ENCODE measurements at places on chromosomes 5 and 9.

DNA sequence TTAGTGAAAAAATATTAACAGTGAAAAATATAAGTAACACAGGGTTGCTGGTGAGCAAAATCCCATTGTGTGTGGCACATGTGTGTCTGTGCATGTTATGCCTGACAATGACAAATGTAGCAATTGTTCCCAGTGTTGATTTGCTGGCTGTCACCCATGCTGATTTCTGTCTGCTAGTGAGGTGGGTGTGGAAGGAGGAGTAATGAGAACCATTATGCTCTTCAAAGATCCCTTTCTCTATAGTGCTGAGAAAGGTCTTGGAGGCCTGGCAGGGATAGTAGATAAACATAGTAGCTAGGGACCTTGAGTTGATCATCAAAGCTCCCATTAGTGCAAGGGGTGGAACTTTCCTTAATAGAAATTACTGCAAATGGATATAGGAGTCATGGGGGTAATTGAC, 152.5 kb upstream of the CLINT1 start:
- DNase-seq: no peak

- DNase-seq: no peak
Measured at GRCh38 chr9:16459421-16460148, 410.9 kb downstream of the BNC2 start.

GRCh38 chr9:134373269-134373668, 47.0 kb downstream of the RXRA start:
- DNase-seq: no peak

DNA sequence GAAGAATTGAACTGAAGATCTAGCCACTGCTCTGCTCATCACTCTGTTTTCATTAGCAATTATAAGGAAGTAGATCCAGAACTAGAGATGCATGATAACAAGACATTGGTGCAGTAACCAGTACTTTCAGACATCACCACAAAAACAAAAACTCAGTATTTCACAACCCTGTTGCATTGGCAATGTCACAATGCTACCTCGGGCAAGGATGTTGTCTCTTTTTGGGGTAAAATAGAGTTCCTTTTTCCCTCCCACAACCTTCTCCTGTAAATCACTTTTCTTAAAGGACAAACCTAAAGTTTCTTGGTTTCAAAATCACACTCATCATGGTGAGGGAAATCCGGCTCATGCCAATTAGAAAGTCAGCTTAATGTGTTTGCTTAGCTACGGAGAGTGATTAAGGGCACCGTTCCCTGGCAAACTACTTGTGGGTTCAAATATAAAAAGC, 420.1 kb upstream of the MEF2C start:
- no peak for DNase-seq

DNA sequence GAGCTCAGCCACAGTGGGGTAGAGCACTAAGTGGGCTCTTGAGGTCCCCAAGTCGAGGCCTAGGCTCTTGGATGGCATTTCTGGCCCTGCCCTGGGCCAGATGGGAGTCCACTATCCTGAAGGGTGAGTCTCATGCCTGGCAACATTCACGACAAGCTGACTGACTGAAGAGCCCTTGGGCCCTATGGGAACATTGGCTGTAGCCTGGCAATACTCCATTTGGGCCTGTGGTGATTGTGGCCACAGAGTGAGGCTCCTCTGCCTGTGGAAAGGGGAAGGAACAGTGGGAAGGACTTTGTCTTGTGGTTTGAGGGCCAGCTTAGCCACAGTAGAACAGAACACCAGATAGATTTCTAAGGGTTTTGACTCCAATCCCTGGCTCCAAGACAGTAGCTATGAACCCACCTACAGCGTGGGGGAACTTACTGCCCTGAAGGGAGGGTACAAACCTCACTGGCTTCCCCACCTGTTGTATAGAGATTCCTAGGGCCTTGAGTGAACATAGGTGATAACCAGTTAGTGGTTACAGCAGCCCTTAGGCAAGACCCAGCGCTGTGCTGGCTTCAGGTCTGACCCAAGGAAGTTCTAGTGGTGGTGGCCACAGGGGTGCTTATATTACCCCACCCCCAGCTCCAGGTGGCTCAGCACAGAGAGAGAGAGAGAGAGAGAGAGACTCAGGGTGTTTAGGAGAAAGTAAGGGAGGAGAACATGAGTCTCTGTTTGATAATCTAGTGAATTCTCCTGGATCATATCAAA, 72.4 kb downstream of the KIAA0825 start:
- DNase-seq: no peak

- DNase-seq: no peak
Measured at GRCh38 chr5:174777583-174777982, 53.2 kb downstream of the MSX2 start.

GRCh38 chr9:131732061-131732526, 7.8 kb downstream of the RAPGEF1 start:
- no peak for DNase-seq

GRCh38 chr5:78102500-78102899, 192.0 kb downstream of the AP3B1 start:
- DNase-seq: no peak

- no peak for DNase-seq
Measured at GRCh38 chr9:71128796-71129195, 7.4 kb upstream of the TRPM3 start.

DNA sequence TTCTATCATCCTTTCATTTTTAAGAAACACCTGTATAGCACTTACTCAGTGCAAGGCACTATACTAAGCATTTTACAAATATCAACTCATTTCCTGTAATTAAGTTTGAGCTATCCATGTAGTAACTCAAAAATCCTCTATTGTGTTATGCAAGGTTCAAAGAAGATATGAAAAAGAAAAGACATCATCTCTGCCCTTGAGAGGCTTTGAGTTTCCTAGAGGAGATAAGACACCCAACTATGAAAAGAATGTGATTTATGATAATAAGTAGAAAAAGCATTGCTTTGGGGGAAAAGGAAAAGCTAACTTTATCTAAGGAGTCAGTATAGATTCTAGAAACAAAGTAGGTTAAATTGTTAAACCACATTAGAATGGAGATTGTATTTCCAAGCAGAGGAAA, 14.2 kb upstream of the ZNF608 start:
- DNase-seq: no peak

DNA sequence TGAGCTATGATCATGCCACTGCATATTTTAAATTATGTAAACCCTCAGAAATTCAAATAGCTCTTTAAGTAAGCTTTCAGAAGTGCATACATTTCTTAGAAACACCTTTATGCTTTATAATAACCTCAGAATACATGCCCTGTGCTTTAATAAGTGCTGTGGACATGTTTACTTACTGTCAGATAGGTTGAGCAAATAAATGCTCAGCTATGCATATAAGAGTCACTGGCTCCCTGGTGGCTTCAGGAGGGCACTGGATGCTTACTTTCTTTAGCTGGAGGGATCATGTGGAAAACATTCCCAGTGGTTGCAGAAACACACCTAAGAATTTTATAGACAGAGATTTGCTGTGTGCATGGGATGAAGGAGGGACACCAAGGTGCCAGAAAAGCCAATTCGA, 74.4 kb downstream of the PDE6A start:
- no peak for DNase-seq

DNA sequence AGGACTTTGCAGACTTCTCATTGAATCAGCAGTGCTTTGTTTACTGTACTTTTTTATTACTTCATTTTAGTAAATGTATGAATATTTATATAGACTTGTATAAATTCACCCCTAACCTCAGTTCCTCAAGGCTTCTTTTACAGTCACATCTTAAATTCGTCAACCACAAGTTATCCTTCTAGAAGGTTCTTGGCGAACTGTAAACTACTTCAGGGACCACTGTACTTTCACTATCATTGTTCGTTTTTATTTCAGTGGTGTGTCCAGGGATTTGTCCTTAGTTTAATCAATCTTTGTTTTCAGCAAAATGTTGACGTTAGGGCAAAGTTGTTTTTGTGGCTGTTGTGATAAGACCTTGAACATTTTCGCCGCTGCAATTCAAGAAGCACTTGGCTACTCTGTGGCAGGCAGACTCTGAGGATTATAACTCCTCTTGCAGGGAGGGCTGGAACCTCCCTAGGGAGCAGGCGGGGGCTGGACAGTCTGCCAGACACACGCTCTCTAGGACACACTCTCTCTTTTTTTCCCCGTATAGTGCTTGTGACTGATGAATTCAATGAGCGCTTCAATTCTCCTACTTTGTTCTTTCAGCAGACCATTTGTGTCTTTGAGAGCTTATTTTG, 252.8 kb downstream of the FBXL7 start:
- peak; percentile 36 for DNase-seq

- DNase-seq: no peak
Measured at GRCh38 chr5:438481-438981, 4.4 kb upstream of the EXOC3 start.

DNA sequence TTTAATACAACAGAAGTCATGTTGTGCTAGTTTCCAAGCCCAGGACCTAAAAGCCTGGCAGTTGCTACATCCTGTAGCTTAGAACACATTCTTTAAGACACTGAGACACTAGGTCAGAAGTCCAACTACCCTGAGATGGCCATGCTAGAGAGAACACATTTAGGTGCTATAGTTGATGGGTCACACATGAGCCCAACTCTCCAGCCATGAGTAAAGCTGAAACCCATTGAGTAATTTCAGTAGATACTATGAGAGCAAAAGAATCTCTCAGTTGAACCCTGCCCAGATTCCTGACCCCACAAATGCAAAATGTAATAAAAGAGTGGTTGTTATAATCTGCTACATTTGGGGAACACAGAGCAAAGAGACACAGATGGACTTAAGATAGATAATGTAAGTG, 164.4 kb downstream of the SEMA5A start:
- no peak for DNase-seq

- DNase-seq: no peak
Measured at GRCh38 chr9:10614196-10614800, 1.5 kb upstream of the PTPRD start.

GRCh38 chr5:96143450-96143849, 181.8 kb upstream of the ELL2 start:
- DNase-seq: no peak

- peak; percentile 70 for DNase-seq
Measured at GRCh38 chr9:124322618-124323432, 65.1 kb downstream of the NEK6 start.

DNA sequence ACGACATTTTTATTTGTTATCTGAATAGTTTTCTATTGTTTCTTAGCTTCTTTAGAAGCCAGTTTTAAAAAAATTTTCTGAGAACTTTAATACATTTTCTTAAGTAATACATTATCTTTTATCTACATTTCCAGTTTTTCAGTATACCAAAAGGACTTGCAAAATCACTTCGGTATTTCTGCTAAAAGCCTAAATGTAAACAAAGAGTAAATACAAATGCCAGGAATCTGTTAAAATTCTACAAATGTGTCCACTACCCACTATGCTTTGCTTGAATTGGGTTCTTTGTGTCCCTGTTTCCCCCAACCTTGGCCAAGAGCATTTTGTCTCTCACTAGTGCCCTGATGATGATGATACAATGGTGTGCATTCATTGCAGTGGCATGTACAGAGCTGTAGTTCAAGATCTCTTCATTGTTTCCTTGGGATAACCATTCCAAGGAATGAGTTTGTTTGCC, 611.2 kb downstream of the NR2F1-AS1 start:
- DNase-seq: no peak

DNA sequence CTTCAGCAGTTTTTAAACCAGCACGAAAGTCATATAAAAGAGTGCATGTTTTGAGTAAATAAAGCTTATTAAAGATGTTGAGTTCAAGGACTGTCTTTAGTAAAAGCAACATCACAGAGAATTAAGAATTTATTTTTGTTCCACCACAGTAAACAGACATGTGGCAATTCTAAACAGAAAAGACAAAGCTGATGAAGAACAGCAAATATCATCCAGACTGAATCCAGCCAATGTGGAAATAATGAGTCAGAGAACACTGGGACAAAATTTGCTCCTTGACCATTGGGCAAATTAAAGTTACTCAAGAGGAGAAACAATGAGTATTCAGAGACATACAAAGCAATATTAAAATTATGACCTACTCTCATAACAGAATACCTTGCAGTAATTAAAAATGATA, 28.8 kb downstream of the OR2K2 start:
- peak; percentile 52 for DNase-seq

- no peak for DNase-seq
Measured at GRCh38 chr9:93826905-93827544, 128.1 kb downstream of the BARX1 start.

DNA sequence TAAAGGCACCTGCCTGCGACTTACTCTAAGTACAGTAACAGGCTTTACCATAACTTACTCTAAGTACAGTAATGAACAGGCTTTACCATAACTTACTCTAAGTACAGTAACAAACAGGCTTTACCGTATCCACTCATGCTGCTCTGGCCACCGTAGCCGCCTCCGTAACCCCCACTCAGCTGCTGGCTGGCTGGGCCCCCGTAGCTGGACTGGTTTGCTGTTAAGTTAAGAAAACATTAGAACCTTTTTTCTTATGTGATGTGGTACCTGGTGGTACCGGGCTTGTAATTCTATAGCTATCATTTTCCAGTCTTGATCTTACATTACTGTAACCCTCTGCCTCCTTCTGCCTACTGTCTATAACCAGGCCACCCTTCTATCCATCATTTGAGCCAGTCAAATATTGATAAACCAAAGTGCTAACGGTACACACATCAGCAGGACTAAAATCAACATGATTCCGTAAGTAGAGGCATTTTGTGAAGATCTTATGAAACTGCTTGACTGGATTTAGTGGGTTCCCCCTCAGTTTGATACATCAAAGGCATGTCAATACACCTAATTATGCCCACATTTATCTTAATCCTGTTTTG, 7.4 kb downstream of the HNRNPH1 start:
- no peak for DNase-seq

DNA sequence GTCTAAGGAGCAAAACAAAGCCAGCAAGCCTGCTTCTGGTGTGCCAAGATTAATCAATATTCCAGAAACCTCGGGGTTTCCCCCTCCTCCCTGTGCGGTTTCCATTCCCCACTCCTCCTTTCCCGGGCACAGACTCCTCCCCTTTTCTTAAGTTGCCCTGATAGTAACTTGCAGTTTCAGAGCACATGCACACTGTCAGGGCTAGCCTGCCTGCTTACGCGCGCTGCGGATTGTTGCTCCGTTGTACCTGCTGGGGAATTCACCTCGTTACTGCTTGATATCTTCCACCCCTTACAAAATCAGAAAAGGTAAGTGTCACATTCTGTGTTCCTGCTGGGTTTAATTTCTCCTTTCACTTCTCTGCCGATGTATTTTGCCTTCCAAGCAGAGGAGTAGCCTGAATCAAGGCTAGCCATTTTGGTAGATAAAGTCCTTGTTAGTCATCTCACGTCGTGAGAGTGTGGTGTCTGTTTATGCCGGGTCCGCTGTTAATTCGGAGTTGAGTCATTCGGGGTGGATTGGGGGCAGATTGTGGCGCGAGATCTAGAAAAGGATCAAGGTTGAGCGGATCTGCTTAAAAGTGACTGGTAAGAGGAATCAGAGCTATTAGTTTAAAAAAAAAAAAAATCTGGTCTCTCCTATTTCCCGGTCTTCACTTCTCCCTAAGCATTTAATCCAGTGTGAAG, at the start of gene SLC1A3:
SLC1A3 (plus strand) TSS at position 179 of the 686 bp plus-strand sequence. CDS start 1,818 bp downstream, outside the sequence.
- no peak for DNase-seq

DNA sequence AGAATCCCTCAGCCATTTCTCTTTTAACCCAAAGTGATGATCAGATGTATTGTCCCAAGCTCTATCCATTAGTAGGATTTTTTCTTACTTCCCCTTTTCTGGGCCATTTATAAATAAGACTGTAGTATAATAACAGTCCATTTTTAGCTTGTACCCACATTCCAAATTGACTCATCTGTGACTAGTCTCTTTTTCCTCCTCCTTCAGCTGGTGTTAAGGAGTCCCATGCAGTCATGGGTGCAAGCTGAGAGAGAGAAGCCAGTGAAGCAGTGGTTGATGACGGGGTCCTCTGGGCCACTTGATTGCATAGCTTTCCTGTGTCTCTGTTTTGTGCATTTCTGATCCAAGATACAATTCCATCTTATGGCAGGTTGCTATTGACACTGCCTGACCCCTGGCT, 476.0 kb upstream of the CD180 start:
- no peak for DNase-seq

GRCh38 chr9:38074441-38074961, 5.5 kb upstream of the SHB start:
- DNase-seq: no peak
